Activated CD8-positive, alpha-beta memory T cell treated with anti-CD3 and anti-CD28 coated beads, Interleukin-2, amount 10 ng/mL, durations not matched to agents 7 days and 5 days (primary cell): ENCODE measurements at places on chromosomes 5 and 9.

DNA sequence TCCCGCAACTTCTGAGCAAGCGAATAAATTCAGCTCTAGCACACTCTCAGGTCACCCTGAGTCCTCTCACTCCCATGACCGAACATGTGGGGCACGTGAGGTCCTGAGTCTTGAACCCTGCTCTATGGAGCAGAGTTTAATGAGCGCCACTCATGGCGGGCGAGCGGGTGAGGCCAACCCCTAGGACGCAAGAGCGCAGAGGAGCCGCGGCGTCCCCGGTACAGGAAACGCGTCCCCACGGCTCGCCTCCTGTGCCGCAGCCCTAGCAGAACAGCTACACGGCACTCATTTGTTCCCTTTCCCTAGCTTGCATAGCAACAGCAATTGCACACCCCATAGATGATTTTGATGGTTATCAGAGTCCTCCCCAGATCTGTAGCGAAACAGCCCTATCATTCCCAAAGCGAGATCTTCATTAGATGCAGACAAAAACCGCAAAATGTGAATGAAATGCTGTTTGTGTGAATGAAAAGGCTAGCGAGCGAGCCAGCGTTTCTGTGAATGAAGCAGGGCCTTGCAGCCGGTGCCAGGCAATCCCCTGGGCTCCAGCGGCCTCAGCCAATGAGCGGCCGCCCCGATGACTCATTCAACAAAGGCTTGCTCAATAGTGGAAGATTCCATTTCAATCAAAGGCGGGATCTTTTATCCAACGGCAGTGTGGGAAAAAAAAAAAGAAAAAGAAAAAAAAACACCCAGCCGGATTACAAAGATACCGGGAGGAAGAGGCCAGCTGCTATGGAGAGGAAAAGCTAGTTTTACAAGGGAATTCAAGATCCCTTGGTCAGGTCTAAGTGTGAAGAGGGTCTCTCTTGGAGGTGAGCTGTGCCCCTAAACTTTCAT lies 1.5 kb upstream of the SHC3 start:
- DNase-seq: peak; percentile 54

GRCh38 chr9:86771941-86772634 lies 175.2 kb downstream of the GAS1 start:
- DNase-seq: no peak

DNA sequence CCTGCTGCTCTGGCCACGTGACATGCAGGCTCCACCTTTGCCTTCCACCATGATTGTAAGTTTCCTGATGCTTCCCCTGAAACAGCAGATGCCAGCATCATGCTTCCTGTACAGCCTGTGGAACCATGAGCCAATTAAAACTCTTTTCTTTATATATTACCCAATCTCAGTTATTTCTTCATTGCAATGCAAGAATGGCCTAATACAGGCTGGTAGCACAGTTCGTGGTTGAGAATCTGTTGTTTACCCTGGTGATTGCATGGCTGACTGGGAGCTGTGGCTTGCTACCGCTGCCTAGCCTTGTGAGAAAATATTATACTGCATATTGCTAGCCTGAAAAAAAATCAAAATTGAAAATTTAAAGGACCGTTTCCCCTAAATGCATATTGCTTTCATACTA lies 44.8 kb upstream of the PTPN3 start:
- DNase-seq: no peak

GRCh38 chr5:142007237-142007544 lies 5.6 kb downstream of the GNPDA1 start:
- no peak for DNase-seq

- peak; percentile 25 for DNase-seq
These were observed 39.0 kb downstream of the TRIP13 start for GRCh38 chr5:931570-932145.

- DNase-seq: no peak
These were observed 119.4 kb upstream of the PTCH1 start for GRCh38 chr9:95635986-95636671.

- no peak for DNase-seq
These were observed 676.5 kb downstream of the DMRTA1 start for GRCh38 chr9:23123048-23123632.
